HFFc6 (cell line): ENCODE measurements at places on chromosomes 5 and 9. TPM values are rescaled to one million over a fixed set of nuclear protein-coding genes. Genes with fewer than 3 reads are reported as not detected.

HDAC3 gene
- total RNA-seq = 49.6 to 58.3 TPM (median 51.8 TPM) in 3 replicates

- no peak for DNase-seq
Observed at GRCh38 chr9:129446828-129447550, 173.9 kb downstream of the C9orf50 start.

DNA sequence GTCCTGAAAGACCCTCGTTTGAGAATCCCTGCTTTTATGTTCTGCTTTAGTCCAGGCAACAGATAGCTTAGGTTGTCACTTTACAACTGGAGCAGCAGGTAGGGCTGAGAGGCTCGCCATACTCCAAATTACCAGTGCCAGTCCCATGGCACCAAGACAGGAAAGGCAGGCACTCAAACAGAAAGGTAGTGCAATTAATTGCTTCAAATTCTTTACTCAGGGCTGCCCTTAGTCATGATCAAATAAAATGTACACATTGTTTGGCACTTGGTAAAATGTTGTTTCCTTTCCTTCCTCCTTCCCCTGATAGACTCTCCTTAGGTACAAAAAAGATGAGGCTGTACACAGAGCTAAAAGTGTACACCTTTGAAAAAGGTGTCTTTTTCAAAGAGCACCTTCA, 115.8 kb upstream of the CCDC152 start:
- DNase-seq = no peak

ZBED3 gene
- 1.8 to 2.6 TPM (median 2.1 TPM) in 3 replicates for total RNA-seq

GRCh38 chr9:118961857-118962256, 407.4 kb downstream of the BRINP1 start:
- DNase-seq = peak; percentile 55

GRCh38 chr5:109837231-109837861, 147.6 kb downstream of the MAN2A1 start:
- no peak for DNase-seq

PCDHB9 gene
- total RNA-seq = 1.4 to 3.3 TPM (median 2.5 TPM) in 3 replicates

DNA sequence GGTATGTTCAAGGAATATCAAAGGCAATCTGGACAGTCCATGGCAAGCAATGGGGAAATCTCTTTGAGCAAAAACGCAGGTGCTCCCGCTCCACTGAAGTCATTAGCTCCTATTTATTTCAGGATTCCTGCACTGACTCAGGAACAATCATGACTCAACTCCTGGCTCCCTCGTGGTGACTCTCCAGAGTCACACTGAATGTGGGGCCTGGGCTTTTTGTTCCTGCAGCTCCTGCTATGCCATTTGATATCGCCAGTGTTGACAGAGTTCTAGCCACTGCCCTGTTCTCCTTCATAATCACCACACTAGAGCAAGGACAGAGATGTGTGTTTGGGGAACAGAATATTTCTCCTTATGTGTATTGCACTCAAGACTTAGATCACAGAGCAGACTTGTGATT, 187.2 kb upstream of the ZNF462 start:
- DNase-seq = no peak

DNA sequence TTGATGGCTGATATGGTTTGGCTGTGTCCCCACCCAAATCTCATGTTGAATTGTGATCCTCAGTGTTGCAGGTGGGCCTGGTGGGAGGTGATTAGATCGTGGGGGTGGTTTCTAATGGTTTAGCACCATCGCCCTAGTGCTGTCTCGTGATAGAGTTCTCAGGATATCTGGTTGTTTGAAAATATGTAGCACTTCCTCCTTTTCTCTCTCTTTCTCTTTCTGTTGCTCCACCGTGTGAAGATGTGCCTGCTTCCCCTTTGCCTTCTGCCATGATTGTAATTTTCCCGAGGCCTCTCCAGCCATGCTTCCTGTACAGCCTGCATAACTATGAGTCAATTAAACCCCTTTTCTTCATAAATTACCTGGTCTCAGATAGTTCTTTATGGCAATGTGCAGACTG, 111.6 kb downstream of the SREK1 start:
- no peak for DNase-seq

GRCh38 chr5:149323621-149324205, 21.6 kb upstream of the GRPEL2 start:
- no peak for DNase-seq

GRCh38 chr9:88468226-88468625, 66.8 kb upstream of the NXNL2 start:
- DNase-seq = no peak

DNA sequence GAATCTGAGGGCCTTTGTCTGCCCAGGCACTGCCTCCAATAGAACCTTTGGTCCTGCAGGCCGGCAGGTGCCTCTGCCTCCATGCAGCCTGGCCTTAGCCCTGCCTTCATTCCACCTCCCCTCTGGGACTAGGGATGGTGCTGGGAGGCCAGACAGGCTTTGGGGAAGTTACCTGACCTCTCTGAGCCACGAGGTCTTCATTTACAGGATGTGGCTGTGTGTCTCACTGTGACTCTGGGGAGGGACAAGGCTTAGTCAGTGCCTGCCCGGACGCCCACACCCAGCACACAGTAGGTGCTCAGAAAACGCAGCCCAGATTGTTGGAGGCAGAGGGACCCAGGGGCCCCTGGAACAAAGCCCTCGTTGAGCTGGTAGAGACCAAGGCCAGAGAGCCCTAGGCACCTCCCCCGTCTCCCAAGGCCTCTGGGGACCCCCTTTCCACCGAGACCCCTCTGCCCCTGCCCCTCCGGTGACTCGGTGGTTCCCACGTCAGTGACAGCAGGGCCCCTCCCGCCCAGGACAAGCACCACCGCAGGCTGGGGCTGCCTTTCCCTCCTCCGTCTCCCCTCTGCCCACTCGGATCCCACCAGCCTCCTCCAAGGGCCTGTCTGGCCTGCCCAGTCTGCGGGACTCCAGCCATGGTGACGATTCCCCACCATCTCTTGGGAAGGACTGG, 46.9 kb upstream of the EGFL7 start:
- no peak for DNase-seq

BTNL3 gene
- total RNA-seq = not detected in 3 replicates

DNA sequence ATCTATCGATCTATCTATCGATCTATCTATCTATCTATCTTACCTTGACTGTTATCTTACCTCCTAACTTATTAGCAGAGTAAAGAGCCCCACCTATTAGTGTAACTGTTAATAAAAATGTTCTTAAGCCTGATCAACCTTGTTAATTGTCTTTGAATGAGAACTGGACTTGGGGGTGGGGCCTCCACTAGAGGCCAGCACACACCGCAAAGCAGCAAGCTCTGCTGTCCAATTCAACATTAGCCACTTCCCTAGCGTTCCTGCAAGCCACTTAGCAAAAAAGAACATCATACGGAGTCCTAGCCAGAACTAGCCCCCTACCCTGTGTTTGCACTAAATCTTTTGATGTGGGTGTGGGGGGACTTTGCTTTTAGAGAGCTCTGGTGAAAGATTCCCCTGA, 515.8 kb downstream of the KDM4C start:
- DNase-seq = peak; percentile 3

DNA sequence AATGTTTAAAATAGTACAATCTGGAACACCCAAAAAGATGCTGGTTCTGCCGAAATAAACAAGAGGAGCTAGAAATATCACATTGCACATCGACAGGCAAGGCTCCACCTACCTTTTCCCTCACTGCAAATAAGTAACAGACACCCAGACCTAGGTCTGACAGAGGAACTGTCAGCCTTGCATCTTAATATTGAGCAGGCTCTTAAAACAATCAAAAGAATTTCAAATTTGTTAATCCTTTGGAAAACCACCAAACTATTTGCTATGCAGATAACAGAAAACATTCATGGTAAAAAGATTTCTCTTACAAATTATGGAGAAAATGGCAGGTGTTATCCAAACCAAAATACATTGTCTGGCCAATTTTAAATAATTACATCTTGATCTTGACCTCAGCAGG, 71.3 kb downstream of the FRMD3 start:
- DNase-seq = no peak

DNA sequence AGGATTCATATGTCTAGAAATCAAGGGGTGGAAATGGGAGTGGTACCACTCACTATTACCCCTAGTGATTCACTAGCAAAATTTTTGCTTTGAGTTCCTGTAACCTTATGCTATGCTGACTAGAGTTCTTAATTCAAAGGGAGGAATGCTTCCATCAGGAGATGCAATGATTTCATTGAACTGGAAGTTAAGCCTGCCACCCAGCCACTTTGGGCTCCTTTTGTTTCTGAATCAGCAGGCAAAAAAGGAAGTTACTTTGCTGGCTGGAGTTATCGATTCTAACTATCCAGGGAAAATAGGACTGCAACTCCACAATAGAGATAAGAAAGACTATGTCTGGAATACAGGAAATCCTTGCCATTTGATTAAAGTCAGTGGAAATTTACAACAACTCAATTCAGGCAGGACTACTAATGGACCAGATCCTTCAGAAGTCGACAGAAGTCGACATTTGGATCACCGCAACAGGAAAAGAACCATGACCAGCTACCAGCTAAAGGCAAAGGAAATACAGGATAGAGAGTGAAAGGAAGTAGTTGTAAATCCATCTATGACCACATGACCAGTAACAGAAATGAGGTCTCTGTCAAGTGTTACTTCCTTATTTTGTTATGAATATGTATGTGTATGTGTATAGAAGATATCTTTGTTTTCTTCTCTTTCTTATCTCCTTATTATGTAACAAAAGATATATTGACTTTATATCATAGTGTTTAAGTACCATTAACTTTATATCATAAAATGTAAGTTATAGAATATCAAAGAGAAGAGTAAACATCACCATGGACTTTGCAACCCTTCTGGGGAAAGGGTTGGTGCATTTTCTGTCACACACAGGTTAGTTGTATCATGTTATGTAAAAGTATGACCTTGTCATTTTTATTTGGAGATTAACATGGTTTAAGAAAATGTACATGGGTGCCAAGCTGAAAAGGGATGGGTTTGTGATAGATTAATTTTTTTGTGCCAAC, 198.7 kb upstream of the HAPLN1 start:
- DNase-seq = no peak

GRCh38 chr5:116502616-116503015, 72.0 kb downstream of the SEMA6A start:
- DNase-seq = no peak

BASP1 gene
- total RNA-seq = 104 and 155 TPM in 2 replicates
